ENCODE measurements at places on chromosomes 16 and 17.

DNA sequence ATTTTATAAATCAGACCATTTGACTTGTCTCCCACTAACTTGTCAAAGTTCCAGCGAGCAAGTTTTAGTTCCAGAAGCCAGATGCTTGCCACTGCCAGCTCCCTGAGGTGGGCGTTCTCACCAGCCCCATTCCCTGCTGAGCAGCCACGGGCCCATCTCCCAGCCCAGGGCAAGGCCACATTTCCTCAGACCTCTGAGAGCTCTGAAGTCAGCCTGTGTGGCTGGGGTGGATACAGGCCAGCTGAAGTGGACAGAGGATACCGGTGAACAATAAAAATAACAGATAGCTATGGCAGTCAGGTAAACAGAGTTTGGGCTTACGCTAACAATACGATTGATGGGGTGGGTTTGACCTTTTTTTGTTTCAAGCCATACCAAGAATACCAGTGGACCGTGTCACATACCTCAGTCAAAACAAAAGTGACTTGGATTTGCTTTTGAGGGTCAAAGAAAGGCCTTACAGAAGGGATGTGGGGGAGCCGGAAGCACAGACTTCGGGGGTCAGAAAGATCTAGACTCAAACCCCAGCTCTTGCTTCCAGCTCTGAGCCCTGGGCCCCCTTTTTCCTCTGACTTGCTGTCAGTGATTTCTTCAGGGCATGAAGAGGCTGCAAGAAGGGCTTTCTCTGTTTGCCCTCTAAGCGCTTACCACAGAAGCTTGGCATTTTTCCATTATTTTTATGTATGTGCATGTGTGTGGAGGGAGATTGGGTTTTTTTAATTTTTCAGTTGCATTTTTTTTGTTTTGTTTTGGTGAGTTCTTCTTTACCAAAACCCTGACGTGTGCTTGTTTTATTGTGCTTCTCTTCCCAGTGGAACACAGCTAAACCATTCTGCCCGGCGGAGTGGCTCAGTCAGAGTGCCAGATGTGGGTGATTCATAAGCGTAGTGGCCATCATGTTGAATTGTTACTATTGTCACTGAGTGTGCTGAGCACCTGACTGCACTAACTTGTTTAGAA is 109.9 kb downstream of the GNAO1 start:
- H3K27ac ChIP-seq = no peak overlapping the region
- no peak for DNase-seq
- no peaks in the 10 kb centered on the region for H3K36me3 ChIP-seq

GRCh38 chr16:64339052-64339770 is 782.7 kb downstream of the CDH11 start:
- no peaks in the 10 kb centered on the region for H3K36me3 ChIP-seq
- no peak for DNase-seq
- no peak overlapping the region for H3K4me3 ChIP-seq
- H3K27me3 ChIP-seq = no peaks in the 10 kb centered on the region
- H3K27ac ChIP-seq = no peak overlapping the region

GRCh38 chr17:75848523-75849278 is 4.5 kb upstream of the UNC13D start:
- peaks cover 67% of the 10 kb centered on the region for H3K36me3 ChIP-seq
- H3K27ac ChIP-seq = peak overlapping the region; percentile 79
- DNase-seq = peak; percentile 87

- DNase-seq = no peak
- H3K27me3 ChIP-seq = no peaks in the 10 kb centered on the region
- no peak overlapping the region for H3K4me3 ChIP-seq
- H3K27ac ChIP-seq = no peak overlapping the region
Measured at GRCh38 chr16:35562471-35562870, 2103.1 kb downstream of the TP53TG3F start.

DNA sequence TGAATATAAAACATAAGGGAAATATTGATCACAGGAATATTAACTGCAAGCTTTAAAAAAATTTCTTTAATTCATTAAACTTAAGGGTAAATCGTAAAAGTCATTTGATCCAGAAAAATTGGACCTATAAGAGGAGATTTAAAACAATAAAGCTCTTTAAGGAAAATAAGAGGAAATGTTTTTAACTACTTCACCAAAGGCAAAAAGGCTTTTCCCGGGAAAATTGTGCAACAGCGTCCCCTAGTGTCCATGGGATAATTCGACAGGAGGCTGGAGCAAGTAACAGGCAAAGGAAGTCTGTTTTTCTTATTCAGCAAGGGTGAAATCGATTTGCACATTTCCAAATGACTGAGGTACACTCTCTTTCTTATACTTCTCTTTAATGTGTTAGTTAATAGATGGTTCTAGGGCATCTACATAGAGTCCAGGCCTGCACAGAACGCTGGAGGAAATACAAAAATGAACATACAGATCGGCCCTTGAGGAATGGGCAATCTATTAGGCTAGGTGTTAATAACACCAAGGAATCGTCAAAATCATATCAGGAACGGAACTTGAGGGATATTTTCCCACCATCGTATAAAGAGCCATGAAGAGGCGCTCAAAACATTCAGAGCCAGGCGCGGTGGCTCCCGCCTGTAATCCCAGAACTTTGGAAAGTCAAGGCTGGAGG is 61.4 kb downstream of the ZNF18 start:
- H3K27me3 ChIP-seq = no peaks in the 10 kb centered on the region
- no peak overlapping the region for H3K4me3 ChIP-seq
- no peak overlapping the region for H3K27ac ChIP-seq
- no peaks in the 10 kb centered on the region for H3K36me3 ChIP-seq
- DNase-seq = no peak
- H3K4me1 ChIP-seq = no peaks in the 10 kb centered on the region

GRCh38 chr17:29557085-29557738 is 9.6 kb downstream of the ABHD15 start:
- H3K4me1 ChIP-seq = peaks cover 22% of the 10 kb centered on the region
- peaks cover 21% of the 10 kb centered on the region for H3K36me3 ChIP-seq
- peak overlapping the region; percentile 67 for H3K27ac ChIP-seq
- no peak for DNase-seq
- no peaks in the 10 kb centered on the region for H3K27me3 ChIP-seq
- H3K4me3 ChIP-seq = no peak overlapping the region

GRCh38 chr17:61362396-61362795 is 37.2 kb upstream of the TBX2 start:
- no peaks in the 10 kb centered on the region for H3K27me3 ChIP-seq
- no peak for DNase-seq
- H3K27ac ChIP-seq = no peak overlapping the region
- no peak overlapping the region for H3K4me3 ChIP-seq
- no peaks in the 10 kb centered on the region for H3K4me1 ChIP-seq

DNA sequence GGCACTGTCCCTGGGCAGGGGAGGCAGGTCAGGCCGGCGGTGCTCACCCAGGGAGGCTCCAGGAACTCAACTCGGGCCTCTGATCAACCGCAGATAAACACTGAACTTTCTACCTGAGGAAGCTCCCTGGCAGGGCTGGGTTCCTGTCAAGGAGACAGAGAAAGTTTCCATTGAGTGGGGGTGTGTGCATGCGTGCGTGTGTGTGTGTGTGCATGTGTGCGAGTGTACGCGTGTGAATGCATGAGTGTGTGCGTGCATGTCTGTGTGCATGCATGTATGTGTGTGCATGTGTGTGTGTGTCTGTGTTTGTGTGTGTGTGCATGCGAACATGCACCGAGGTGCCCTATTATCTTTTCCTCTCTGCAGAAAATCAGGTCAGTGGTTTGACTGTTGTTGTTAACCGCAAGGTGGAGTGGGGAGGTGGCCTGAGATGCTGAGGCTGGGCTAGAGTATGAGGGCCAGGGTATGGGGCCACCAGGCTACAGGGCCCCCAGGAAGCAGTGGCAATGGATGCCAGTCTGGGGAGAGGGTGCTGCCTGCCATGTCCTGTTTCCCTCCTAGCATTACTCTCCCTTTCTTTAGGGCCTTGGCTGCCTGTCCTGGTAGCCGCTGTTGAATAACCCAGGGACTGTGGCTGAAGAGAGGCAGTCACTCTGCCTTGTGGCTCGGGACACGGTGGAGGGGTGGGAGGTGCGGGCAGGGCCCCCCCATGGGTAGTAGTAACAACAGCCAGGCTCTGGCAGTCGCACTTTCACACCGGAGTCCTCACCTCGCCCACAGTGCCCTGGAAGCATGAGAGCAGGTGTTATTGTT is 24.0 kb downstream of the CCR7 start:
- H3K27me3 ChIP-seq = no peaks in the 10 kb centered on the region
- H3K4me3 ChIP-seq = peak overlapping the region; percentile 63
- peak overlapping the region; percentile 98 for H3K27ac ChIP-seq
- H3K4me1 ChIP-seq = peaks cover 91% of the 10 kb centered on the region
- no peaks in the 10 kb centered on the region for H3K36me3 ChIP-seq
- peak; percentile 82 for DNase-seq

DNA sequence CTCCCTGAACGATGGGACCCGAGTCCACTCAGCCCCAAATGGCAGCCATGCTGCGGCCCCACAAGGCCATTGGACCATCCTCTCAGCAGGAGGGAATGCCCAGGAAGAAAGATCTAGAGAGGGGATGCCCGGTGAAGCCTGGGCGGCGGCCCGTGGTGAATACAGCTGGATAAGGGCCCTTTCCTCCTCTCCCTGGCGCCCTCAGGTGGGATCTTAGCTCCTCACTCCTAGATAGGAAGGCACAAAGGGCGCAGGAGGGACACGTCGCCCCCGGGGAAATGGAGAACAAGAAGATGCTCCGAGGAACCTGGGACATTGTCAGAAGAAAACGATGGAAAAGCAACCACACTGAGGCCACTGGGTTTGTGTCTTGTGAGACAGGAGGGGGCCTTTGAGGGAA is 2.5 kb downstream of the CD300C start:
- no peak overlapping the region for H3K27ac ChIP-seq
- peaks cover 2% of the 10 kb centered on the region for H3K27me3 ChIP-seq
- H3K36me3 ChIP-seq = no peaks in the 10 kb centered on the region
- peaks cover 5% of the 10 kb centered on the region for H3K4me1 ChIP-seq
- no peak for DNase-seq
- no peak overlapping the region for H3K4me3 ChIP-seq

- H3K4me3 ChIP-seq = no peak overlapping the region
- peaks cover 64% of the 10 kb centered on the region for H3K36me3 ChIP-seq
- H3K27me3 ChIP-seq = no peaks in the 10 kb centered on the region
- H3K27ac ChIP-seq = peak overlapping the region; percentile 50
Measured at GRCh38 chr16:2596747-2597559, 59.1 kb downstream of the PDPK1 start.

GRCh38 chr16:15477802-15478201 is 43.4 kb downstream of the BMERB1 start:
- H3K36me3 ChIP-seq = peaks cover 13% of the 10 kb centered on the region
- H3K4me1 ChIP-seq = peaks cover 36% of the 10 kb centered on the region
- no peak for DNase-seq
- H3K27ac ChIP-seq = peak overlapping the region; percentile 86
- H3K4me3 ChIP-seq = no peak overlapping the region
- no peaks in the 10 kb centered on the region for H3K27me3 ChIP-seq

- no peak for DNase-seq
- no peak overlapping the region for H3K27ac ChIP-seq
- peaks cover 3% of the 10 kb centered on the region for H3K4me1 ChIP-seq
- H3K4me3 ChIP-seq = no peak overlapping the region
- no peaks in the 10 kb centered on the region for H3K27me3 ChIP-seq
- no peaks in the 10 kb centered on the region for H3K36me3 ChIP-seq
Measured at GRCh38 chr16:74711938-74712337, 11.3 kb upstream of the MLKL start.

DNA sequence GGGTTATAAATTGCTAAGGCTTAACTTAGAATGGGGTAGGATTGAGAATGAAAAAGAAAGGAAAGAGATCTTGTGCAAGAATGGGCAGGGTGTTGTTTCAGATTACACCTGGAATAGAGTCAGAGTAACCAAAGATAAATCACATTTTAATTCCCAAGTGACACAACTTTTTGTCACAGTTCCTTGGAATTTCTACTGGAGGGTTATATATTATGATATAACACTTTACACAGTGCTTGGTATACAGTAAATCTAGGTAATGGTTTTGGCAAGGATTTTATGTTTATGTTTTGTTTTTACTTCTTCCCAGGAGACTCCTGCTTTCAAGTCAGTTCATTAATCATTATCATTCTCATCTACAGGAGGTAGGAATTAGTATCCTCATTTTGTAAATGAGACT is 115.7 kb upstream of the KCNJ16 start:
- H3K4me3 ChIP-seq = no peak overlapping the region
- no peak for DNase-seq
- no peaks in the 10 kb centered on the region for H3K4me1 ChIP-seq
- H3K27me3 ChIP-seq = no peaks in the 10 kb centered on the region
- H3K27ac ChIP-seq = no peak overlapping the region
- H3K36me3 ChIP-seq = no peaks in the 10 kb centered on the region

- no peaks in the 10 kb centered on the region for H3K36me3 ChIP-seq
- no peak for DNase-seq
Measured at GRCh38 chr16:54145881-54146280, 140.7 kb downstream of the IRX3 start.

All from activated T-cell treated with anti-CD3 and anti-CD28 coated beads, Interleukin-2, amount 50 U/mL, for 24 hours (primary cell).